Left cardiac atrium (tissue), 4 donors: ENCODE measurements at places on chromosomes 11 and 22. TPM values are rescaled to one million over a fixed set of nuclear protein-coding genes. Genes with fewer than 3 reads are reported as not detected.

Gene ZNF70
- total RNA-seq = 4.9 TPM

Gene SELENOH
- 116 TPM for total RNA-seq

Gene TCF20
- total RNA-seq = 18.2 TPM

Gene OR8G5
- not detected for total RNA-seq

Gene BIRC3
- 8.4 TPM for total RNA-seq

Gene SORL1
- 10.6 TPM for total RNA-seq

Gene OR52I2
- not detected for total RNA-seq

Gene C22orf31
- not detected for total RNA-seq

Gene TAF10
- 105 TPM for total RNA-seq

Gene APOL5
- not detected for total RNA-seq

Gene PACSIN3
- total RNA-seq = 126 TPM

Gene OSM
- 1.4 TPM for total RNA-seq

Gene MS4A7
- 33.1 TPM for total RNA-seq

Gene PKP3
- total RNA-seq = 0.52 TPM

Gene SYT13
- total RNA-seq = 12.1 TPM

Gene MMP12
- not detected for total RNA-seq

Gene SYT8
- total RNA-seq = not detected

Gene PHETA2
- 8.7 TPM for total RNA-seq

Gene RASSF10
- 0.15 TPM for total RNA-seq

Gene ATXN10
- total RNA-seq = 129 TPM

Gene TPH1
- total RNA-seq = 0.18 TPM

Gene EXPH5
- 3.5 TPM for total RNA-seq

Gene NLRP14
- total RNA-seq = not detected

Gene CREB3L1
- total RNA-seq = 28.0 TPM

Gene SH3BP1
- total RNA-seq = 5.1 TPM

Gene ACRV1
- not detected for total RNA-seq

Gene FAM180B
- total RNA-seq = 0.41 TPM

Gene HPX
- 0.38 TPM for total RNA-seq

Gene CCDC89
- 0.39 TPM for total RNA-seq

Gene TEX12
- total RNA-seq = not detected

Gene APOBEC3B
- total RNA-seq = 1.5 TPM

Gene TSGA10IP
- total RNA-seq = not detected

Gene SPCS2
- 124 TPM for total RNA-seq

Gene PKDREJ
- 0.12 TPM for total RNA-seq

Gene C11orf91
- 0.29 TPM for total RNA-seq

Gene SCGB1D2
- total RNA-seq = not detected

Gene BBOX1
- 0.29 TPM for total RNA-seq

Gene DDTL
- 2.1 TPM for total RNA-seq

Gene PHOX2A
- total RNA-seq = not detected

Gene KCTD14
- total RNA-seq = 0.94 TPM

Gene SLC17A6
- total RNA-seq = not detected

Gene SHANK3
- total RNA-seq = 34.1 TPM

Gene SCGB2A2
- total RNA-seq = not detected

Gene ART5
- total RNA-seq = 1.4 TPM

Gene F2
- total RNA-seq = not detected

Gene TRPT1
- 61.2 TPM for total RNA-seq

Gene DNAJB7
- not detected for total RNA-seq

Gene RFPL2
- total RNA-seq = not detected

Gene KRTAP5-1
- not detected for total RNA-seq

Gene RASD2
- 2.7 TPM for total RNA-seq

Gene RAG1
- total RNA-seq = 0.65 TPM

Gene MMP13
- not detected for total RNA-seq

Gene SCGB1C1
- not detected for total RNA-seq

Gene FOSL1
- total RNA-seq = 11.1 TPM

Gene TRIM49
- not detected for total RNA-seq

Gene SLC25A17
- 5.4 TPM for total RNA-seq

Gene NCF4
- 10.9 TPM for total RNA-seq
